ENCODE measurements at places on chromosomes 16 and 17.

DNA sequence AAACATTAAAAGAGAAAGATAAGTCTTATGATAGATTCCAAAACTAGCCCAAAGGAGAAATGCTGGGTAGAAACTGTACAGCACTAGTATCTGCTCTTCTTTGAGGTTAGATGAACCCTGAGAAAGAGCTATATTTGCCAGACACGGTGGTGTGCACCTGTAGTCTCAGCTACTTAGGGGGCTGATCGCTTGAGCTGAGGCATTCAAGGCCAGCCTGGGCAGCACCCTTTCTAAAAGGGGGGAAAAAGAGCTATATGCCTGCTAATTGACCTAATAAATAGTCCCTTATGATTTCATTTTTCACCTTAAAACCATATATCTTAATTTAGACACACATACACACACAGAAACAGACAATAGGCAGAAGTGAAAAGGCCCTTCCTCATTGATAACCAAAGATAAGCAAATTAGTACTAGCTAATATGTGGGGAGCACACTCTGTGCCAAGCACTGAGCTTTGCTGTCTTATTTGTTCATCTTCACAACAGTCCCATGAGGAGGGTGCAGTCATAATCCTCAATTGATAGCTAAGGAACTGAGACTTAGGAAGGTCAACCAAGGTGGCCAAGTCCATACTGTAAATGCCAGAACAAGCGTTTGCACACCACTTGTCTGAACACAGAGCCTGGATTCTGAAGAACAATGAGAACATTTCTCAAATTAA, 56.6 kb upstream of the NLK start:
- DNase-seq = no peak

GRCh38 chr16:81623365-81624102, 155.6 kb upstream of the PLCG2 start:
- DNase-seq = no peak

DNA sequence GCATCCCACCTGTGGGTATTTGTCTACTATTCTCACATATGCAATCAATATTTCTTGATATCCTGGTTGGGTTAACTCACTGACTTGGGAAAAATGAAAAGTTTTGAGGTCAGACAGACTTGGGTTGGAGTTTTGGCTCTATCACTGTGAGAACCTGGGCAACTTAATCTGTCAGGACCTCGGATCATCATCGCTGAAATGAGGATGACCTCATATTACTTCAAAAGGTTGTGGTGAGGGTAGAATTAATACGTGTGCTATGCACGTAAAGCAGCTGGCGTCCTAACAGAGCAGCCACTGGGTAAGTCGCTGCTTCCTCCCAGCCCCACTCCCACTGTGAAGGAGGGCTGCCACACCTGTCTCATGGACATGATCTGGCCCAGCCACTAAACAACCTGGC, 57.3 kb downstream of the COG7 start:
- no peak for DNase-seq

DNA sequence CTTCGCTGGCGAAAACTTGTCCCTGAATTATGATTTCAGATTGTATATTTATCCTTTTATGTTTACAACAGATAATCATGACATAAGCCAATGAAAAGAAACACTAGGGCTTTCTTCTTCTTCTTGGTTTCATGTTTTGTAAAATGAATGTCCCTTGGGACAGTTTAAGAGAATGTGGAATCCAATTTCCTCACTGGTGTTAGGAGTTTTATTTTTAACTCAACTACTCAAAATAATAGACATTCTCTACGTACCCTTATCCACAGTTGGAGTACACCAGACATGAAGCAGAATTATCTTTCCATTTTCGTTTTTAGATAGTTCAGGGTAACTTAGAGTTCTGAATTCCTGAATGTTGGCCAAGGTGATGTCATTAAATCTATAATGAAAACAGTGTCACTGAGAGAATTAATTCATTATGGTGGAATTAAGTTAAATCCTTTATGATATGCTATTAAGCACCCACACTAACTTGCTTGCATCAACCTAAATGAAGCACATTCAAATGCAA, 43.4 kb downstream of the IRX6 start:
- no peak for DNase-seq

DNA sequence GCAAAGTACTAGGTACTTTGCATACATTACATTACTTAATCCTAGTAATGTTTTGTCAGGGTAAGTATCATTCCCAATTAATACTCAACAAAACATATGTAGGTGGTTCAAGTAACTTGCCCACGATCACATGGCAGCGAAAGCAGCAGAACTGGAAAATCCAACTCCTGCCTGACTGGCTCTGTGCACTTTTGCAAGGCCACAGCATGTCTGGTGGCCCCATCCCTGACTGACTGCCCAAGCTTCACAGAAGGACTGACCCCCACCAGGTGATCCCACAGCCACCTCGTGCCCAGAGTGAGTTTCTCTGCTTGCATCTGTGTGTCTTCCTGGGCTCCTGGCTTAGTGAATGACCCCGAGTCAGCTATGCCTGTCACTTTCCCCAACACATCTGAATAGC, 11.4 kb downstream of the CNP start:
- no peak for DNase-seq

DNA sequence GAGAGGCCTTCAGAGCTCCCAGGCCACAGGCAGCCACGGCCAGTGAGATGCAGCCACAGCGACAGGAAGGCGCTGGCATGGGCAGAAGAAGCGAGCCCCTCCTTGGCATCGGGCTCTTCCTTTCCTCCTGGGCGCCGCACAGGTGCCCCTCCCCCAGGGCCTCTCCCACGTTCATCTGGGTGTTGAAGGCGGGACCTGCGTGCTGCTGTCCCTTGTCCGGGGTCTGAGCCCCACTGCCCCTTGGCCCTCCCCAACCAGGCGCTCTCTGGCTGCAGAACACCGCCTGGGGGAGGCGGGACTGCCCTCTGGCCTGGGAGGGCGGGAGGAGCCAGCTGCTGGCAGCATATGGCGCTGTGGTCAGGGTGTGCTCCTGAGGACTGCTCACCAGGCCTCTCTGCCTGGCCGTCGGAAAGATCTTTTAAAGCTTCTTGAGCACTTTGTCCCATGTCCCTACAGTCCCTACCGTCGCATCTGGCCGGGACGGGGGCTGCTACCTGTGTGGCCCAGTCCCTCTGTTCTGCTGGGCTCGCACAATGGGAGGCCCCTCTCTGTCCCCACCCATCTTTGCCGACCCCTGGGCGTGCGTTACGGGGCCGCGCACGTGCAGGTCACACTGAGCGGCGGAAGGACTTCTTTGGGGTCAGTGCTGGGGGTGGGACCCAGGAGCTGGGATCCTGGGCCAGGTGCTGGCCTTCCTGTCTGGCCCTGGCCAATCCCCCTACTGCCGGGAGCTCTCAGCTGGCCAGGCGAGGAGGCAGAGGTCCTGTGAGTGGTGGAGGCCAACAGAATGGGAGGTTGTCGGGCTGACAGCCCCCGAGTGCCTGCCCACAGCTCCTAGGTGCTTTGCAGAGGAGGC, 1.7 kb downstream of the SLC25A10 start:
- DNase-seq = no peak

GRCh38 chr17:16444258-16444886, 29.0 kb downstream of the TRPV2 start:
- DNase-seq = no peak

DNA sequence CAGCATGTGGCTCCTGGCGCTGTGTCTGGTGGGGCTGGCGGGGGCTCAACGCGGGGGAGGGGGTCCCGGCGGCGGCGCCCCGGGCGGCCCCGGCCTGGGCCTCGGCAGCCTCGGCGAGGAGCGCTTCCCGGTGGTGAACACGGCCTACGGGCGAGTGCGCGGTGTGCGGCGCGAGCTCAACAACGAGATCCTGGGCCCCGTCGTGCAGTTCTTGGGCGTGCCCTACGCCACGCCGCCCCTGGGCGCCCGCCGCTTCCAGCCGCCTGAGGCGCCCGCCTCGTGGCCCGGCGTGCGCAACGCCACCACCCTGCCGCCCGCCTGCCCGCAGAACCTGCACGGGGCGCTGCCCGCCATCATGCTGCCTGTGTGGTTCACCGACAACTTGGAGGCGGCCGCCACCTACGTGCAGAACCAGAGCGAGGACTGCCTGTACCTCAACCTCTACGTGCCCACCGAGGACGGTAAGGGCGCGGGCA, 645 bp downstream of the NLGN2 start:
- no peak for DNase-seq

- DNase-seq = no peak
Observed at GRCh38 chr16:27665881-27666280, 115.9 kb downstream of the KATNIP start.

DNA sequence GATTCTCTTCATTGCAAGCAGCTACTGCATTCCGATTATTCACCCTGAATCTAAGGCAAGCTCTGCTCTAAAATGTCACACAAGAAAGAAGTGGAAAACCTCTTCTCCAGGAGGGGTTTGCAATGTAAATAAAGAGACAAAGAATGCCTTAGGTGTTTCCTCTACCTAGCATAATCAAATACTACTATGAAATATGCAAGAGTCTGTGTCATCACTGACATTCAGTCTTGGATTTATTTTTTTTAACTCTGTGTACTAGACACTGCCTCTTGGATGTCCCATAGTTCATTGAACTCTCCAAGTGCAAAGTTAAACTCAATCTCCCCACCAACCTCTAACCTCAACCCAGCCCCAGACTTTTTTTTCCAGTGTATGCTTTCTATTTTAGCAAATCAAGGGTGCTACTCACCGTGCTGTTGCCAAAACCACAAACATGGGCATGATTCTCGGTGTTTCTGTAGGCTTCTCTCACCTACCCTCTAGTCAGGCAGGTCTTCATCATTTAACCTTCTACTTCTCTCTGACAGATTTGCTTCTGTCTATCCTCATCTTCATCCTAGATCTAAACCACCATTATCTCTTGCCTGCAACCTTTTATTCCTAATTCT, 329.1 kb downstream of the CDH13 start:
- DNase-seq = no peak

GRCh38 chr17:10435096-10435495, 13.3 kb upstream of the MYH8 start:
- peak; percentile 13 for DNase-seq

DNA sequence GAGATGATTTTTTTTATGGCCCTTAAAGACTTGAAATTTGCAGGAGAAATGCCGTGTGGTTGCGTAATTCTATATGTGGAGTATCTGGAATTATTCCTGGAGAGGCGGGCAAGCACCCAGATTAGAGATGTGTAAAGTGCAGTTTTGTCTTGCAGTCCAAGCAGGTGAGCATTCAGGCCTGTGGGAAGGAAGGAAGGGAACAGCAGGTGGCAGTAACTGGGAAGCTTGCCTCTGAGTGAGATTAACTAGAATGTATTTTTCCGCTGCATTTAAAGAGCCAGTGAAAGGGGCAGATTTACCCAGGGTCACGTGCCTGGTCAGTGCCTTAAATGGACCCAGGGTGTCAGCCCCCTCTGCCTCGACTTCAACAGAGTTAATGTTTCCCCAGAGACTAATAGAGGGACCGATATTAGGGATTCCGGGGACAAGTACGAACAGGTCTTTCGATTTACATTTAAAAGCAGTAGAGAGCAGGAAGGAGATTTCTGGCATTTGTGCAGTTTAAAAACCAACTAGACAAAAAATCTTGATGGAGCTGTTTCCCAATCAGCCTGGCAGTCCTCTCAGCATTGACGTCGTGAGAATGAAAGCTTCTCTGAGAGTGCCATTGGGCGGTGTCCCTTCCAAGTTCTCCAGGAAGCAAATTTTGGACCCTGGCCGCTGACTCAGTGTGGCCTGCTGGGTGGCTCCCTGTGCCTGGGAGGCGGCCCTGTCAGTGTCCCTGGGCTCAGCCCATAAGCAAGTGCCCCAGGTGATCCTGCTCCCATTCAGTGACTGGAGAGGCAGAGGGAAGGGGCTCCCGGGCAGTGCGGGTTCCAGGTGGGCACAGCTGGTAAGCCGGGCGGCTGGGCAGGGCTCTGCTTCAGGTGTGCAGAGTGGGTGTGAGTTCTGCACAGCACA, 38.2 kb downstream of the KSR1 start:
- peak; percentile 65 for DNase-seq

DNA sequence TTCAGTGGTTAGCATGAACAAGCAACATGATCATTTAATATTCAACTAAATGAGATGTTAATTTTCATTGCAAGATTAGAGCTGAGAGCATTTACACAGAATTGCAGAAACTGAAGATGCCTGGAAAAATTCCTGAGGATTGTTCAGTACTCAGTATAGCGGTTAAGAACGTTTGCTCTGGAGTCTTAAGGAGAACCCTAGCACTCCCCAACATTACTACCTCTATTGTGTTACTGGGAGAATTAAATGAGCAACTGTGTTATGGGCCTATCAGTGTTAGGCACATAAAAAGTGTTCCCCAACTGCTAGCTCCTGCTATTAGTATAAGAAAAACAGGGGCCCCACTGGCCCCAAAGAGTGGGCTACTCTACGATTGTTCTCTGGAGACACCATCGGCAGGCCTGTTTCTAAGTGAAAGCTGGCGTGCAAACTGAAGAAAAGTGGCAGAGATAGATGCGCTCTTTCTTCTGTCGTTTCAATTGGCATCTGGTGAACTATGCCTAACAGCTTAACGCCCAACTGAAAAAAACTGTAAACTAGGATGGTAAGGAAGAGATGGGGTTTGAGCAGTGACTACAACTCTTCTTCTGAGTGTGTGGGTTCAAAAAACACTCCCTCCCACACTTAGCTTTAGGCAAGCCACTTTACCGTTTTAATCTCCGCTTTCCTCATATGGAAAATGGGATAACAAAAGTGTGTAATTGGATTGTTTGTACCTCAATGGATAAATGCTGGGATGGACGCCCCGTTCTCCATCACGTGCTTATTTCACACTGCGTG, 1.3 kb downstream of the CDR2 start:
- DNase-seq = no peak

GRCh38 chr17:67829331-67829730, 4.0 kb downstream of the BPTF start:
- peak; percentile 27 for DNase-seq

DNA sequence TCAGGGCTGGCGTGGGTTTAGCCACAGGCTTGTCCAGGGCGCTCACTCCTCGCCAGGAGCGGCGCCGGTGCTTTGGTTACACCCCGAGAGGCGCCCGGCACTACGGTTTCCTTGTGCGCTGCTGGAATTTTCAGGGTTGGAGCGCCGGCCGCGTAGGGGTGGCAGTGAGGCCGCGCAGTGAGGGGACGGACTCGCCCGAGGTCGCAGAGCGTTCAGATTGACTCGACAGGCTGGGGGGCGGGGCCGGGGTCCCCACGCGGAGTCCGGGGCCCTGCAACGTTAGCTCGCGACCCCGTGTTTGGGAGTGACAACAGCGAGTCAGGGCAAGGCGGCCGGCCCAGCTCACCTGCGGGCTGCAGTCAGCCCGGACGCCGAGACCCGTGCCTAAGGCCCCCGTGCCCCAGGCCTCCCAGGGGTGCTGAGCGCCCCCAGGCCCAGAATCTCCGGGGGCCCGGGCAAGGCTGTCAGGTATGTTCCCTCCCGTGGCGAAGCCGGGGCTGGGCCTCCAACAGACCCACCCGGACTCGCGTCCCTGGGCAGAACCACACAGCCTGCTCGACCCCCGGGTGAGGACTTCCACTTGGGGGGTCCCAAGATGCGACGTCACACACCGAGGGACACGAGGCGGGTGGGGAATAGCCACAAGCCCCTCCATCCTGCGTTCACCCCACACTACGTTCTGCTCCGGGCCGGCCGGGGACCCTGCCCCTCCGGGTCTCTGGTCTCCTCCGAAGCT, 1.3 kb upstream of the ACTG1 start:
- peak; percentile 45 for DNase-seq

DNA sequence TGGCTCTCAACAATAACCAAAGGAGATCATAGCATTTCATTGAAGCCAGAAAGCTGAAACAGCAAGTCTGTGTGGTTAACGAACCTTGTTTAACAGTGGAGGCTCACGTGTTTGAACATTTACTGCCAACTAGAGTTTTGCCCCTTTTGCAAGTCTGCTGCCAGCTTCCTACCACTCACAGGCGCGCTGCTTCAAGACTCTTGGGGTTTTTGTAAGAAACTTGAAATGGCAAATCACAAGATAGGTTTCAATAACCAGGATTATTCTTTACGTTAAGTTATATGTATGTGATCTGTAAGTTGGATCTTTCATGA, 1.2 kb downstream of the SNTB2 start:
- DNase-seq = no peak

- no peak for DNase-seq
Observed at GRCh38 chr17:71681427-71682173, 439.2 kb upstream of the SOX9 start.
